ENCODE measurements at places on chromosomes 7 and 10.
A peak's percentile ranks its signal among the peaks of the same experiment; 100 is the strongest.

DNA sequence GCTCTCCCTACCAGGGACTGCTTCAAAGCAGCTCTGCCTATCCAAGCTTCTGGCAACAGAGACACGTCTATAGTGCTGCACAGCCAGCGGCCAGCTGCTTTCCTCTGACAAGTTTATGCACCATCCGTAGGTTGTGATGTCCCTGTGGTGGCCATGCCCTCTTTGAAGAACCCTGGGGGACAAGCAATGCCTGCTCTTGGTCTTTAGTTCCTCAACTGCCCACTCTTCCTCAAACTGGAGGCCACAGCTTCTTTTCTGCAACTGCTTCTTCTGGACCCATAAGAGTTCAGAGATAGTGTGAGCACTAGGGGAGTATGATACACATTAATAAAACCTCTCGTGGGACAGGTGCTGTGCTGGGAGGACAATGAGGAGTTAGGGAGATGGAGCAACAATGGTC, 164.9 kb downstream of the ELMO1 start:
- DNase-seq: no peak

- DNase-seq: no peak
These were observed 55.3 kb upstream of the BMPER start for GRCh38 chr7:33849971-33850559.

- no peak for DNase-seq
These were observed 60.4 kb downstream of the LRRC17 start for GRCh38 chr7:102973096-102973802.

- DNase-seq: peak; percentile 37
These were observed 67.9 kb downstream of the PPP1R9A start for GRCh38 chr7:94975336-94975735.

DNA sequence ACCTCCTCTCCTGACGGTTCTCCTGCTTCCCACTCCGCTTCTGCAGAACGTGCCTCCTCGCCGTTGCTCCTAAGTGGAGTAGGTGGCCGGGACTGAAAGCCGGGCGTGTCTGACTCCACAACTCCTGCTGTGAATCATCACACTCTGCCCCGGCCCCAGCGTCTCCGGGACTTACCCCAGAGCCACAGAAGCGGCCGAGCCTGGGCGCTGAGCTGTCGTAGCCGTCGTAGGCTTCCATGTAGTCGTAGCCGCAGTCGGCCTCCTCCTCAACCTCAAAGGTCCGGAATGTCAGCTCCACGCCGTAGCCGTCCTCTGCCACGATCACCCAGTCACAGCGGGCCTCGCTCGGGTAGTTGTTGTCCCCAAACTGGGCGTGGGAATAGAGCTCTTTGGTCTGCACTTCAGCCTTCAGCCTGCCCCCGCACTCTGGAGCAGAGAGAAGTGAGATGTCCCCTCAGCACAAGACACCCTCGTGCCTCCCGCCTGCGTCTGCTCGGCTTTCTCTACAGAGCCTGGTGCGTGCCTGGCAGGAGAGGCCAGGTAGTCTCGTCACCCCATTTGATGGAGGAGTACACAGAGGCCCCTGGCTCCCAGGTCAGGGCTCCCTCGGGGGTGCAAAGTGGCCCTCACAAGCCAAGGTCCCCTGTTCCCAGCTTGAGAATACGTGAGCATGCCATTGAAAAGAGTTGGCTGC, 11.2 kb upstream of the OPALIN start:
- DNase-seq: no peak

DNA sequence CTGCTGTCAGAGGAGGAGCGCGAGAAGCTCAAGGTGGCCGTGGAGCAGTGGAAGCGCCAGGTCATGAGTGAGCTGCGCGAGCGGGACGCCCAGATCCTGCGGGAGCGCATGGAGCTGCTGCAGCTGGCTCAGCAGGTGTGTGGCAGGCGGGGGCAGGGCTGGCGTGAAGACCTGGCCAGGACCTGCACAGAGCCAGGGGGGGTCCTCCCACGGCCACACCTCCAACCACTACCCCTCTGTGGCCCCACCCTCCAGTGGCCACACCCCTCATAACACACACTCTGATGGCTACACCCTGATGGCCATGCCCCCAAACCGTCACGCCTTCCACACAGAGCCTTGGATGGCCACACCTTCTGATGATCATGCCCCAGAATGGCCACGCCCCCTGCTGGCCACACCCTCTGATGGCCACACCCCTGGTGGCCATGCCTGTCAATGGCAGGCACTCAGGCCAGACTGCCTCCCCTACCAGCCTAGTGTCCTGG, 23.4 kb upstream of the DPYSL4 start:
- DNase-seq: peak; percentile 21

- no peak for DNase-seq
These were observed 7.4 kb upstream of the KAZALD1 start for GRCh38 chr10:101054351-101054750.

GRCh38 chr10:30882281-30882680, 149.4 kb downstream of the ZNF438 start:
- DNase-seq: no peak

DNA sequence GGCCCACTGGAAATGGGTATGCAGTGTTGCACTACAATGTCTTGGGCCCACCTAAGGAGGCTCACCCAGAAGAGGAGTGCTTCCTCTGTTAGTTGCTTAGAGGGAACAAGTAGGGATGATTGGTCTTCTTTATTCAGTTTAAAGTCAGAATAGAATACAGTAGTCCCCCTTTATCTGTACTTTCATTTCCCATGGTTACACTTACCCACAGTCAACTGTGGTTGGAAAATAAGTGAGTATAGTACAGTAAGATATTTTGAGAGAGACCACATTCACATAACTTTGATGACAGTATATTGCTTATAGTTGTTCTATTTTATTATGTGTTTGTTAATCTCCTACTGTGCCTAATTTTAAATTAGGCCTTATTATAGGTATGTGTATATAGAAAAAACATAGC, 151.4 kb downstream of the COL28A1 start:
- no peak for DNase-seq

DNA sequence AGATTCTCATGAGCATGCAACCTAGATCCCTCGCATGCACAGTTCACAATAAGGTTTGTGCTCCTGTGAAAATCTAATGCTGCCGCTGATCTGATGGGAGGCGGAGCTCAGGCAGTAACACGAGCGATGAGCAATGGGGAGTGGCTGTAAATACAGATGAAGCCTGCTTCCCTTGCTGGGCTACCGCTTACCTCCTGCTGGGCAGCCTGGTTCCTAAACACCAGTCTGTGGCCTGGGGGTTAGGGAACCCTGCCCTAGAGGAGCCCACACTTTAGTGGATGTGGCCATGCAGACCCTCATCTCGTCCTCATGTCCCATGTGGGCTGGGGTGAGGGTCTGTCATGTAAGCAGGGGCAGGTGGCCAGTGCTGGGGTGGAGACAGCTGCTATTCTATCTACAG, 417.6 kb downstream of the GLRX3 start:
- no peak for DNase-seq

- DNase-seq: peak; percentile 71
These were observed 518 bp downstream of the WAPL start for GRCh38 chr10:86520871-86521677.

GRCh38 chr7:154504918-154505317, 452.7 kb downstream of the DPP6 start:
- DNase-seq: no peak

DNA sequence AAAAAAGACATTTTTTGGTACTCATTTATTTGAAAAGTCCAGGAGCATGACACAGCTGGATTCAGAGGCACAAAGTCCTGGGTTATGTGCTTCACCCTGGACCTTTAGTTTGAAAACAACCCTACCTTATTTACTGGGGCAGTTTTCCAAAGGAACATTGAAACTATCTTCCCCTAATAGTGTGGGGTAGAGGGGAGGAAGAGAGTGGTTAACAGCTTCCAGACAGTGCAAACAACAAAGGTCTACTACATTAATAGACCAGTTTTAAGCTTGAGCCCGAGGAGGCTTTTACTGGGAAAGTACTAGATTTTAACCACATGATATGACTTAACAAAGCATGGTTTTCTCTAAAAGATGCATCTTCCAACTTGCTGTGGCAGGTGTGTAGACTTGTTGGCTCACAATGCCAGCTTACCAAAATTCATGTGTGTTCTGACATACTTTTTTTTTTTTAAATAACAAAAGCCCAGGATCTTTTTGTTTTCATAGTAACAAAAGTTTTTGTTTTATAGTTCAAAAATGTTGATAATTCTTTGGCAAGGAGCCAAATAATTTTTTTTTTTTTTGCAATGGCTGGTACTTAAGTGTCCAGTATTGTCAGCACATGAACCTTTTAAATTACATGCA, 1.8 kb downstream of the GSTO1 start:
- DNase-seq: peak; percentile 14

GRCh38 chr10:59688921-59689351, 20.7 kb downstream of the SLC16A9 start:
- no peak for DNase-seq
